ENCODE measurements at places on chromosomes 2 and 18.

GRCh38 chr2:9975328-9975727 lies 23.8 kb downstream of the GRHL1 start:
- H3K27ac ChIP-seq, result no peak overlapping the region
- H3K4me3 ChIP-seq, result no peak overlapping the region
- DNase-seq, result no peak
- no peaks in the 10 kb centered on the region for H3K27me3 ChIP-seq
- H3K4me1 ChIP-seq, result no peaks in the 10 kb centered on the region

GRCh38 chr2:74188018-74188601 lies 9.4 kb upstream of the MOB1A start:
- no peaks in the 10 kb centered on the region for H3K36me3 ChIP-seq
- H3K27me3 ChIP-seq, result no peaks in the 10 kb centered on the region
- no peak overlapping the region for H3K4me3 ChIP-seq

- H3K4me1 ChIP-seq, result peaks cover 4% of the 10 kb centered on the region
- DNase-seq, result peak; percentile 75
- H3K27ac ChIP-seq, result no peak overlapping the region
- no peak overlapping the region for H3K4me3 ChIP-seq
Measured at GRCh38 chr2:16012626-16013358, 72.4 kb downstream of the MYCN start.

DNA sequence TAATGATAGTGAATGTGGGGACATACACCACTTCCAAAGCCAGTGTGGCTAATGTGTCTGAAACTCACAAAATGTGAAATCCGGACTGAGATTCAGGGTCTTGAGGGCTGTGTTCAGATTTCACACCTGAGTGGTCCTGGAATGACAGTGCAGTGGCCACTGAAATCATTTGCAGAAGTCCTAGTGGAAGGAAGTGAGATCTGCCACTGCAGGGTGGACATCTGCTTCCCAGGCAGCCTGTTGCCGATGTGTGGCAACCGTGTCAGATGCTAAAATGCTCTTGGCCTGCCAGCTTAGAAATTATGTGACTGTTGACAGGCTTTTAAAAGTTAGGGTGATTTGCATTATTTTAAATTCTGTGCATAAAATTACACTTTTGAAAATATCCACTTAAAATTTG lies 77.8 kb upstream of the TMEM200C start:
- H3K36me3 ChIP-seq, result no peaks in the 10 kb centered on the region
- H3K27ac ChIP-seq, result no peak overlapping the region
- peaks cover 8% of the 10 kb centered on the region for H3K4me1 ChIP-seq
- no peak for DNase-seq

- peak; percentile 45 for DNase-seq
- no peak overlapping the region for H3K27ac ChIP-seq
- no peaks in the 10 kb centered on the region for H3K27me3 ChIP-seq
- no peaks in the 10 kb centered on the region for H3K36me3 ChIP-seq
- H3K4me1 ChIP-seq, result peaks cover 15% of the 10 kb centered on the region
Measured at GRCh38 chr18:6782861-6783260, 53.3 kb downstream of the ARHGAP28 start.

DNA sequence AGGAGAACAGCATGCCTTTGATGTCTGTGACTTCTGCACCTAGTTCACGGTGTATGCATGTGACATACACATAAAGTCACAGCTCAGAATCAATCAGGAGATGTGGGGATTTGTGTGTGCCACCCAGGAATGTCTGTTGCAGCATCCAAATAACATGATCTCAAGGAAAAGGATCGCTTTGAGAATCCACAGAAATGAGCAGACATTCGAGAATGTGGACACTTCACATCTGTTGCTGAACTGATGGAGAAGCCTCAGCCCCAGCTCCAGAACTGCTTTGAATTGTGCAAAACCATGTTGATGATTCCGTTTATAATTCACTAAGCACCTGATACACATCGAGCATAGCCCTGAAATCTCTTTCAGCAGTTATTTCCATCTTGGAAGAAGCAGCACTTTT lies 208.6 kb downstream of the CMPK2 start:
- no peaks in the 10 kb centered on the region for H3K36me3 ChIP-seq
- H3K27ac ChIP-seq, result no peak overlapping the region
- H3K27me3 ChIP-seq, result no peaks in the 10 kb centered on the region

DNA sequence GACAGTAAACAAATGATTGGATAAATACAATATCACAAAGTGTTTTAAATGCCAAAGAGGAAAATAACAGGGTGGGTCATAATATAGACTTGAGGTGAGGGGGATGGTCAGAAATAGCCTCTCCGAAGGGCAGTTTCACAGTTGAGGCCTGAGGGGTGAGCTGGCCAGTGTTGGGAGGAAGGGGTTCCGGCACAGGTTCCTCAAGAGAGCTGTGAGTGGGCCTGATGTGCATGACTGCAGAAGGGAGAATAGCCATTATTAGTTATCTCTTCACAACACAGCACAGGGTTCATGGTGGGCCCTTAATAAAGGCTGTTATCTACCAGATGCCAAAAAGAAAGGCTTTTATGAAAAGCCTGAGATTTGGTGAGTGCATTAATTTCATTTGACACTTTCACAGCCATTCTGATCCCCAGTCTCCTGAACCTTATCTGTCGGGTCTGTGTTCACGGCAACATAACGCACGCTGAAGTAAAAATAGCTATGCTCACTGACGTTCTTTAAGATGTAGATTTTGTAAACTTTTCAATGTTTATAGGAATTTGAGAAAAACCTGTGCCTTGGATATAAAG lies 39.6 kb downstream of the POLR1A start:
- no peak for DNase-seq
- no peak overlapping the region for H3K4me3 ChIP-seq
- H3K27me3 ChIP-seq, result no peaks in the 10 kb centered on the region
- no peak overlapping the region for H3K27ac ChIP-seq
- peaks cover 12% of the 10 kb centered on the region for H3K36me3 ChIP-seq
- no peaks in the 10 kb centered on the region for H3K4me1 ChIP-seq
